Stomach (tissue), 19 donors: ENCODE measurements at places on chromosomes 2 and 18. TPM values are rescaled to one million over a fixed set of nuclear protein-coding genes. Genes with fewer than 3 reads are reported as not detected.
A peak's percentile ranks its signal among the peaks of the same experiment; 100 is the strongest.

DNA sequence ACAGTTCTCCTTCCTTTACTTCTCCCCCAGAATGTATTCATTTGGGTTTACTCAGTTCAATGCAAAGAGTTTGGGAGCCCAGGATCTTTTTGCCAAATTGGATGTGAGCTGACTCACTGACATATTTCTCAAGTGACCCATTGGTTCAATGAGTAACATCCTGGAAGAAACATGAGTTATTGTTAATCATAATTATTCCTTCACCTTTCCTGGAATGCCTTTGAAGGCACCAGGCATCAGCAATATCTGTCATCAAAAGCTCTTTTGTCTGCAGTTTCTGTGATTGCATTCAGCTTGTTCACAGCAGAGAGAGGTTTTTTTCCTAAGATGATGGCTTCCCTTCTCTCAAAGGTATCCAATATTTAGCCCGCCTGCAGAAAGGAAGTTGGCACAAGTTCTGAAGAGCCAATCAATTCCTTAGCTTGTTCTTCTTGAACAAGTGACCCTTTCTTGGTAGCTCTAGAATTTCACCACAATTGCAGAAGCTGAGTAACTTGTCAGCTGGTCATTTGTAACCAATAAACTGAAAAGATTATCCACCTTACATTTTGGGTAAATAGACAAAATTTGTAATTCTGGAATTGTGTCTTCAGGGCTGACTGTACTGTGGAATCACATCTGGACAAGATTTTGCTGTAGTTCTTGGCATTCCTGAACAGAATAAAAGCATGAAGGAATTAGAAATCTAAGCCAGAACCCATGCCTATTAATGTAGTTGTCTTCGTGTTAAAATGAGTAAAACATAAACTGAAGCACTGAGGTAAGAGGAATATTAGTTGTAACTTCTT lies 72.2 kb upstream of the TMEM17 start:
- H3K27ac ChIP-seq = peak overlapping the region; percentile 1
- H3K4me3 ChIP-seq = no peak overlapping the region
- no peaks in the 10 kb centered on the region for H3K27me3 ChIP-seq
- peaks cover 14% of the 10 kb centered on the region for H3K4me1 ChIP-seq

- no peak overlapping the region for H3K4me3 ChIP-seq
- peaks cover 8% of the 10 kb centered on the region for H3K36me3 ChIP-seq
- no peak overlapping the region for H3K27ac ChIP-seq
- no peak for DNase-seq
- peaks cover 15% of the 10 kb centered on the region for H3K4me1 ChIP-seq
Observed at GRCh38 chr2:65320042-65320725, 92.6 kb downstream of the ACTR2 start.

DSC2 gene
- total RNA-seq = 4.6 TPM

FZD7 gene
- total RNA-seq = 4.1 TPM

- H3K4me3 ChIP-seq = no peak overlapping the region
- DNase-seq = no peak
- H3K36me3 ChIP-seq = no peaks in the 10 kb centered on the region
Observed at GRCh38 chr2:38406597-38407110, 29.6 kb upstream of the ATL2 start.

GRCh38 chr2:17733599-17733998 lies 20.0 kb downstream of the SMC6 start:
- no peak for DNase-seq
- no peaks in the 10 kb centered on the region for H3K4me1 ChIP-seq
- peaks cover 100% of the 10 kb centered on the region for H3K36me3 ChIP-seq
- no peaks in the 10 kb centered on the region for H3K27me3 ChIP-seq

- peaks cover 50% of the 10 kb centered on the region for H3K36me3 ChIP-seq
- H3K4me1 ChIP-seq = peaks cover under 1% of the 10 kb centered on the region
- no peaks in the 10 kb centered on the region for H3K27me3 ChIP-seq
- H3K27ac ChIP-seq = no peak overlapping the region
- H3K4me3 ChIP-seq = no peak overlapping the region
Observed at GRCh38 chr2:130349174-130349573, 6.5 kb downstream of the IMP4 start.
